ENCODE measurements at places on chromosomes 12 and 14. TPM values are rescaled to one million over a fixed set of nuclear protein-coding genes. Genes with fewer than 3 reads are reported as not detected.
A peak's percentile ranks its signal among the peaks of the same experiment; 100 is the strongest.

DNA sequence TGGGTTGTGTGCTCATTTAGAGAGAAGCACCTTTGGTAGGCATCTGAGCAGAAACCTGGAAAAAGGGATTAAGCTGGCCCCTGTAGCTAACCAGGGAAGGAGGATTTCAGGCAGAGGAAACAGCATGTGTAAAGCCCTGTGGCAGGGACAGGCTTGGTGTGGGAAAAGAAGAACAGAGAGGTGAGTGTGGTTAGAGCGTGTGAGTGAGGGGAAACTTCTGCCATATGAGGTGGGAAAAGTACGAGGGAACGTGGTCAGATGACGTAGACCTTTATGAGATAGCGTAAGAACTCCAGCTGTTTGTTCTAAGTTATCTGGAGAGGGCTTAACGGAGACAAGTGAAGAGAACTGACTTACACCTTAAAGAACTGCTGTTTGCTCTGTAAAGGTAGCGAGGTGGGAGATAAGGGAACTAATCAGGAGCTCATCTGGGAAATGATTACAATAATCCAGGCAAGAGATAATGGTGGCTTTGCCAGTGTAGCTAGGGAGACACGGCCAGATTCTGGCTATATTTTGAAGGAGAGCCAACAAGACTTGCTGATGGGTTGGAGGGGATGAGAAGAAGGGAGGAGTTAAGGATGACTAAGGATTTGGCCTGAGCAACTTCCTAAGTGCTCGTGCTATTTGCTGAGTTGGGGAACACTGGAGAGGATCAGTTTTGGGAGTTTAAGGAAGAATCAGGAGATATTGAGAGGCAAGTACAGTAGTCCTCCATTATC lies 234.0 kb downstream of the ETNK1 start:
- no peak for DNase-seq

GRCh38 chr12:9707356-9707755 lies 25.5 kb downstream of the CLECL1 start:
- no peak for DNase-seq

PAH gene
- not detected for total RNA-seq

GRCh38 chr12:26135010-26135420 lies 10.2 kb upstream of the BHLHE41 start:
- no peak for DNase-seq

DNA sequence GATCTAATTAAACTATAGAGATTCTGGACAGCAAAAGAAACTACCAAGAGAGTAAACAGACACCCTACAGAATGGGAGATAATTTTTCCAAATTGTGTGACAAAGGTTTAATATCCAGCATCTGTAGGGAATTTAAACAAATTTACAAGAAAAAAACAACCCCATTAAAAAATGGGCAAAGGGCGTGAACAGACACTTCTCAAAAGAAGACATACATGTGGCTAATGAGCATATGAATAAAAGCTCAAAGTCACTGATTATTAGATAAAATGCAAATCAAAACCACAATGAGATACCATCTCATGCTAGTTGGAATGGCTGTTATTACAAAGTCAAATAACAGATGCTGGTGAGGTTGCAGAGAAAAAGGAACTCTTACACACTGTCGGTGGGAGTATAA lies 293.9 kb downstream of the FBXL14 start:
- no peak for DNase-seq

GRCh38 chr14:59224341-59224740 lies 35.9 kb downstream of the DAAM1 start:
- DNase-seq, result no peak

FAM222A gene
- 0.31 TPM for total RNA-seq

GLT8D2 gene
- 3.2 TPM for total RNA-seq

DNA sequence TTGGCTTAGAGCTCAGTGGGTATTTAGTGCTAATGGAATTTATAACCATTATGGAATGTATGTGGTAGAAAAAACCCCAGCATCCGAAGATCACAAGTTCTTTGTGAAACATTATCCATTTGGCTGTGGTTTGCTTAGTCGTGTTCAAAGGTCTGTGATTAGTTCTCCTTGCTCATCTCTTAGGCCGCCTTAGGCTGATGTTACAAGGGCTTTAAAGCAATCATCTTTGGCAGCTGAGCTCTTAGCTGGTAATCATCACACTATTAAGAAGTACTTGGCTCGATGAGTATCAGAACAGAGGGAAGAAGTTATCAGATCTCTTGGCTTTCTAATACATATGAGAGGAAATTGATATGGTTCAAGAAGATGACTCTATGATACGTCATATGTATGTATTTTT lies 124.1 kb upstream of the E2F7 start:
- peak; percentile 94 for DNase-seq

SYCP3 gene
- total RNA-seq, result 0.07 TPM

- peak; percentile 49 for DNase-seq
Observed at GRCh38 chr12:108649669-108650068, 16.0 kb upstream of the SELPLG start.

- DNase-seq, result peak; percentile 73
Observed at GRCh38 chr12:110501399-110501751, 536 bp downstream of the VPS29 start.

FLRT2 gene
- 111 TPM for total RNA-seq

ACRBP gene
- not detected for total RNA-seq

MYF5 gene
- not detected for total RNA-seq

- no peak for DNase-seq
Observed at GRCh38 chr12:67648521-67649260, at the start of gene DYRK2. DYRK2 (plus strand) TSS chr12:67648745; CDS start chr12:67649134, 389 bp downstream.

- no peak for DNase-seq
Observed at GRCh38 chr12:120019938-120020337, 30.9 kb downstream of the BICDL1 start.

GRCh38 chr12:21276826-21277225 lies 57.9 kb downstream of the SLCO1A2 start:
- no peak for DNase-seq

KRT75 gene
- total RNA-seq, result 7.5 TPM

HOXC11 gene
- 6.3 TPM for total RNA-seq

- peak; percentile 3 for DNase-seq
Observed at GRCh38 chr12:59780605-59781135, 184.8 kb downstream of the SLC16A7 start.
